Stimulated activated naive CD4-positive, alpha-beta T cell (primary cell): ENCODE measurements at places on chromosomes 11 and 22.

DNA sequence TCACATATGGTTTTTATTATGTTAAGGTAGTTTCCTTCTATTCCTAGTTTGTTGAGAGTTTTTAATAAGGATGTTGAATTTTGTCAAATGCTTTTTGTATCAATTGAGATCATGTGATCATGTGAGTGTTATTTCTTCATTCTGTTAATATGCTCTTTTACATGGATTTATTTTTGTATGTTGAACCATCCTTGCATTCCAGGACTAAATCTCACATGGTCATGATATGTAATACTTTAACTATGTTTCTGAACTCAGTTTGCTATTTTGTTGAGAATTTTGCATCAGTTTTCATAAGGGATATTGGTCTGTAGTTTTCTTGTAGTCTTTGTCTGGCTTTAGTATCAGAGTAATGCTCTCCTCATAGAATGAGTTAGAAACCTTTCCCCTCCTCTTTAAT lies 43.2 kb downstream of the KCNQ1 start:
- no peak for DNase-seq

GRCh38 chr11:69567951-69568808 lies 72.8 kb upstream of the CCND1 start:
- no peak for DNase-seq

DNA sequence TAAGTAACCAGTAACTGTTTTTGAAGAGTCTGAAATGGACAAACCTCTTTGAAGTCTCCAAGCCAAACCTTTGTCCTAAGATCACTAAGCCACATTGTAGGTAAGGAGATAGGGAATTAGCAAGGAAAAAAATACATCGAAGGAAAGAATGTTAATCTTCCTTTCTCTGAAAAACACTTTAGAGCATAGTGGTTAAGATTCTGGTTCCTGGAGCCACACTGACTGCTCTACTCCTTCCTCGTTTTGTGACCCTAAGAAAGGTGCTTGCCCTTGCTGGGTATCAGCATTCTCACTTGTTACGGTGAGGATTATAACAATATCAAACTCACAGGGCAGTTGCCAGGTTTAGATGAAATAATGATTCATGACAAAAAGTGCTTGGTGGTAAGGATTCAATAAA lies 104.0 kb downstream of the SIK3 start:
- no peak for DNase-seq

GRCh38 chr22:28883657-28883916 lies 215 bp downstream of the ZNRF3 start:
- DNase-seq: no peak

GRCh38 chr11:41446566-41446965 lies 12.9 kb downstream of the LRRC4C start:
- no peak for DNase-seq

GRCh38 chr22:33920197-33920540 lies at the start of gene LARGE1:
Gene LARGE1 (minus strand): TSS chr22:33920476.
- DNase-seq: no peak

GRCh38 chr11:115052601-115053000 lies 374.3 kb downstream of the NXPE2 start:
- DNase-seq: no peak

DNA sequence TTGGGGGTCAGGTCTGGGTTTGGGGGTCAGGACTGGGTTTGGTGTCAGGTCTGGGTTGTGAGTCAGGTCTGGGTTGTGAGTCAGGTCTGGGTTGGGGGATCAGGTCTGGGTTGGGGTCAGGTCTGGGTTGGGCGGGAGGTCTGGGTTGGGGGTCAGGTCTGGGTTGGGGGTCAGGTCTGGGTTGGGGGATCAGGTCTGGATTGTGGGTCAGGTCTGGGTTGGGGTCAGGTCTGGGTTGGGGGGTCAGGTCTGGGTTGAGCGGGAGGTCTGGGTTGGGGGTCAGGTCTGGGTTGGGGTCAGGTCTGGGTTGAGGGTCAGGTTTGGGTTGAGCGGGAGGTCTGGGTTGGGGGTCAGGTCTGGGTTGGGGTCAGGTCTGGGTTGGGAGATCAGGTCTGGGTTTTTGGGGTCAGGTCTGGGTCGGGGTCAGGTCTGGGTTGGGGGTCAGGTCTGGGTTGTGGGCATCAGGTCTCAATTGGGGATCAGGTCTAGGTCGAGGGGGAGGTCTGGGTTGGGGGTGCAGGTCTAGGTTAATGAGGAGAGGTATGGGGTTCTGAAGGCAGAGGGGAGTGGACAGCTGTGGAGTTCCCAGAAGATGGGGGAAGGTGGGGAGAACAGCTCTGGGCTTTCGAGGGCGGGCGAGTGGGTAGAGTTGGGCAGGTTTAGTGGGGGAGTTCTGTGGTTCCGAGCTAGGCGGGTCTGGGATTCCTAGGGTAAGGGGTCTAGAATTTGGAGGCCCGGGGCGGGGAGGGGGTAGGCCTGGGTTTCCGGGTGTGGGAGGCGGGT lies 629 bp downstream of the TTLL8 start:
- DNase-seq: no peak

- no peak for DNase-seq
Observed at GRCh38 chr11:57463671-57464538, 3.6 kb downstream of the RTN4RL2 start.

DNA sequence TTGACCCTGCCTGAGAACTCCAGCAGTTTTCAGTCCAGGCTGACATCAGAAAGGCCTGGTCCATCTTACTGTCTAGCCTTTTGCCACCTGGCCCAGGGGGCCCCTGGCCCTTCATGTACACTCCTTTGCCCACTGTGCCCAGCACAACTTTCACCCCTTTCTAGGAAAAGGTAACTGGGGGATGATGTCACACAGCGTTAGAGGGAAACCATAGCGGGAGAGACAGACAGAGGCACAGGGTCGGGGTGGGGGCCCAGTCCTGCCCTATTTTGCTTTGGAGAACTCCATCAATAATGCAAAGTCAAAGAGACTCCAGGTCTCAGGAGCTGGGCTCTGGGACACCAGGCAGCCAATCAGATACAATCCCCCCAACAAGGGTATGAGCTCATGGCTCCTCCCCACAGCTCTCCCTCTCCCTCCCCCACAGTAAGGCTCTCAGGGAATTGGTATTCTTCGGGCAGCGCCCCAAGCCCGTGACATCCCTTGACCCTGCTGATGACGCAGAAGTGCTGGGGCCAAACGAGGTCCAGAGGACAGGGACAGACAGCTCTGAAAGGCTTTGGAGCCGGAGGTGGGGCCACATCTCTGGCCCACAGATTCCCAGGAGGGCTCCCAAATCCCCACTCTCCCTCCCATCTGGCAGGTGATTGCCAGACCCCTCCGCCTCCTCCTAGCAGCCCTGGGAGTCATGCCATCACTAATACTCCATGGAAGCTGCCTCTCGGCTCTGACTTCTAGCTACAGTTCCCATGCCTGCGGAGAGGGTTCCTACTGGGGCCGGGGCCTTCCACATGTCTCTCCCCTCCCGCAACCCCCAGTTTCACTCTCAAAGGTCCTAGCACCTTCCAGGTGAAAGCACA lies 5.9 kb downstream of the USP2 start:
- DNase-seq: no peak

DNA sequence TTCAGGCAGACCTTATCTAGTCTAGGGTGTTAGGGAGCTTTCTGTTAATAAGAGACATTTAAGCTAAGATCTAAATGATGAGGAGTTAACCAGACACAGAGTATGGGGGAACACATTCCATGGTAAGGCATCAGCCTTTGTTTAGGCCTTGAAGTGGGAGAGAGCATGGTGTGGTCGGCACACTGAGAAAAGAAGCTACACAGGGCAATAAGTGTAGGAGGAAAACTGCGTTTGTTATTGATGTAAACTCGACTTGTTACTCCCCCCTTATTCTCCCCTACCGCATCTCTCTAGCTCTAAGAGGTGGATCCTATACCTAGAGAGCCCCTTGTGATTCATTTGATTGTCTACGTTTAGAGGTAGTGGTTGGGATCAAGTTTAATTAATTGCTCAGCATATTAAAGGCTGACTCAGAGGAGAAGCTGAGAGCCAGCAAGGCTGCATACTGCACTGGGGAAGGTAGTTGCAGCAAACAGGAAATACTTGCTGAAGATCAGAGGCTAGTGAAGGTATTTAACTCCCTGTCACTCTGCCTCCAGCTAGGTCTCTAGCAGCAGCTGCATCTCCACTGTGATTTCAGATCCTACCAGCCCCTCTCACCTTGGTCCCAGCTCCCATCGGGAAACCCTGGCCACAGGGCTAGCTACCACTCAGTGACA lies 86.8 kb upstream of the TEAD1 start:
- DNase-seq: no peak

GRCh38 chr11:93528252-93528651 lies 14.9 kb downstream of the SMCO4 start:
- no peak for DNase-seq

DNA sequence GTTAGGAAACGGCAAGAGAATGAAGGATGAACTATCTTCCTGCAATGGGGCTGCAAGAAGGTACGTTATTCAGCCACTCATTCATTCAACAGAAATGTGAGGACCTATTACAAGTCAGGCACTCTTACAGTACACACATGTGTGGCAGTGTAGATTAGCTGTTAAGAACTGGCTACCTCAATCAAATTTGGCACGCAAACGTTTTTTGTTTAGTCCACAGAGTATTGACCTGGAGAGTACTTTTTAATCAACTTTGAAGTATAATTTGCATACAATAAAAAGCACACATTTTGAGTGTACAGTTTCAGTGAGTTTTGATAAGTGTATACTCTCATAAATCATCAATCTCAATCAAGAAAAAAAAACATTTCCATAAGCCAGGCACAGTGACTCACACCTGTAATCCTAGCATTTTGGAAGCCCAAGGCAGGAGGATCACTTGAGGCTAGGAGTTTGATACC lies 24.2 kb downstream of the MRTFA start:
- no peak for DNase-seq

DNA sequence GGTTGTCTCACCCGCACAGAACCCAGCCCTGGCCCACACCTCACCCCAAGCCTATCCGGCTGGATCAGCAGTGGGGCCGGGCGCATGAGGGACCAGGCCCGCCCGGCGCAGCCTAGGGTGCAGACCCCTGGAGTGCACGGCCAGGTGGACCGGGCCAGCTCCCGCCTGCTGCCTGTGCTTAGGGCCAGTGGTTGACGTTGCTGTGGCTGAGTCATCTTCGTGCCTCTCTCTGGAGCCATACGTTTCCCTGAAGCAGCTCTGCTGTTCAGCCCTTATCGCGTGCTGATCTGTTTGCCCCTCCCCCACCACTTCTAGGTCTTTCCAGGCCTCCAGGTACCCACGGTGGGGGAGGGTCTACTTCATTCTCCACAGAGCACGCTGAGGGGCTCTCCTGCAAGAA lies 39.5 kb downstream of the CDKN1C start:
- DNase-seq: no peak

DNA sequence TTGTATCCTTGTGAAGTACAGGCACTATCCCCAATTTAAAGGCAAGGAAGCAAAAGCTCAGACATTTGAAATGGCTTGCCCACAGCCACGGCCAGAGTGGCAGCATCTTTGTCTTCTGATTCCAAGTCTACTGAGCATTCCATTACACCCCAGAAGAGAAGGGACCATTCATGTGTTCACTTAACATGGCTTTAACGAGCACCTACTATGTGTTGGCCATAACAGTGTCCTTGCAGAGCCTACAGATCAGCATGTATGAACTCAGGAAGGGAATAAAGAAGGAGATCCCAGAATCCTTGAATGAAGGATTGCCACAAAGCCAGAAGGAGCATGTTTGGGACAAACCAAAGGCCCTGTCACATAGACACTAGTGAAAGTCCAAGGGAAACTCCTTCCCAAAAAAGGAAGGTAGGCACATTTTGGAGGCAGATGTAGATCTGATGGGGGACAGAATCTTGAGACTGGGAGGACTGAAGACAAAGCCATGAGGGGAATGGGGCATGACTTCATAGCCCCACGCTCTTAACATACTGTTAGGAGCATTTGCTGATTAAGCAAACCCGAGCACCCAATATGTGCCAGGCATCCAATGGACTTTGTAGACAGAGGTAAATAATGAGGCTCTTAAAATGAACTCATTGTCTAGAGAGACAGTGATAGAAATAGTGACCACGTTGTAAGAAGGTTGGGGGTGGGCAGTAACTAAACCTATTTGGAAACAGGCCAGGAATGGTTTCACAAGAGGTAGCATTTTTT lies 54.9 kb downstream of the P4HA3 start:
- DNase-seq: no peak

- no peak for DNase-seq
Observed at GRCh38 chr11:13333456-13333957, 55.9 kb downstream of the BMAL1 start.

GRCh38 chr11:12770966-12771597 lies 96.9 kb downstream of the TEAD1 start:
- DNase-seq: no peak

DNA sequence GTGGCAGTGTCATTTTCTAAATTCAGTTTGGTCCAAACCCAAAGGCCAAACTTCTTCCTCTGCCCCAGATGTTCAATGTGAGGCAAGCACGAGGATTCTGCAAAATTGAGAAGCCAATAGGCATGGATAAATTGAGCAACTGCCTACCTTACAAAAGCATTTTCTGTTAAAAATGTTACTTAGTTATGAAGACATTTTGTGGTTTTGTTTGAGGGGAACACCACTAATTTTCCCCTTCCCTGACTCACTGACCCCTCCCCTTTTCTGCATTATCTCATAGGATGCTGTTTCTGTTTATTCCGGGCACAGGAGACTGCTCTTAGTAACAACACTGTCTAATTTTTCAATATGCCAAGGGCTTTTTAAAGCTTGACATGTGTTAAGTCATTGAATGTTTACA lies 462.8 kb downstream of the INSC start:
- no peak for DNase-seq

DNA sequence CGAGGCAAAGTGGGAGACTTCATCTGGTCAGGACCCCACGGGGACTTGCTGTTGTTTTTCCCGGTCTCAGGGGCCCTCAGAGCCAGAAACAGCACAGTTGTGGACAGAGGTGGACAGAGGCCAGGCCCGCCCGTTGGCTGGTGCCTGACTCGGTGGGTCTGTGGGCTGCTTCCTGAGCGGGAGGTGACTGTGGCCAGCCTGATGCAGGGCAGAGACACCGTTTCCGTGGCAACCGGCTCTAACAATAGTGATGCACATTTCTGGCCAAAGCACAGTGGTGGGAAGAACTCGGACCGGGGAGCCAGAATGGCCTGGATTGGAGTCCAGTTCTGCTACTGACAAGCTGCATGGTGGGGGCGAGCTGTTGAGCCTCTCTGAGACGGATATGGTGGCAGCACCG lies 58.7 kb upstream of the ATXN10 start:
- DNase-seq: no peak

DNA sequence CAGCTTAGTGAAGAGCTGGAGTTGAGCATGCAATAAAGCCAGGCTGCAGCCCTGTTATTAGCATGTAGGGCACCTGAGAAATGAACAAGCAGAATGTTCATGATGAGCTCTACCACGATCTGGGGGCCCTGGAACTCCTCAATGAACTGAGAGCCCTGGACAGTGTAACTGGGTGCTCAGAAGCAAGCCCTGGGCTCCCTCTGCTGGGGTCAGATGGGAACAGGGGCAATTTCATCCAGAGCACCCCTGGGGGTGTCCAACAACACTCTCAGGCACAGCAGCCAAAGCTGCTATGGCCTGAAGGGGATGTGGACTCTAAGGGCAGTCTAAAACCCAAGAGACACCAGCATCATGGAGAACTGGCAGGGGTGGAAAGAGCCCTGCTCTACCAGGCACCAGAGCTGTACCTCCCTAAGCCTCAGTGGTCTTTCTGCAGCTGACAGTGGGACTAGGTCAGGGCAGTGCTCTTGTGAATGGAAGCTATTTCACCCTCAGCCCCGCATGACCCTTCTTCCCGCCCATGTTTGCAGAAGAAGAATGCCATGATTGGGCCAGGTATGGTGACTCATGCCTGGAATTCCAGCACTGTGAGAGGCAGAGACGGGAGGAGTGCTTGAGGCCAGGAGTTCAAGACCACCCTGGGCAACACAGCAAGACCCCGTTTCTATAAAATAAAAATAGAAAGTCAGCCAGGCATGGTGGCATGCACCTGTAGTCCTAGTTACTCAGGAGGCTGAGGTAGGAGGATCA lies 28.9 kb downstream of the THOC5 start:
- DNase-seq: no peak
